ENCODE measurements at places on chromosomes 13 and 19.

DNA sequence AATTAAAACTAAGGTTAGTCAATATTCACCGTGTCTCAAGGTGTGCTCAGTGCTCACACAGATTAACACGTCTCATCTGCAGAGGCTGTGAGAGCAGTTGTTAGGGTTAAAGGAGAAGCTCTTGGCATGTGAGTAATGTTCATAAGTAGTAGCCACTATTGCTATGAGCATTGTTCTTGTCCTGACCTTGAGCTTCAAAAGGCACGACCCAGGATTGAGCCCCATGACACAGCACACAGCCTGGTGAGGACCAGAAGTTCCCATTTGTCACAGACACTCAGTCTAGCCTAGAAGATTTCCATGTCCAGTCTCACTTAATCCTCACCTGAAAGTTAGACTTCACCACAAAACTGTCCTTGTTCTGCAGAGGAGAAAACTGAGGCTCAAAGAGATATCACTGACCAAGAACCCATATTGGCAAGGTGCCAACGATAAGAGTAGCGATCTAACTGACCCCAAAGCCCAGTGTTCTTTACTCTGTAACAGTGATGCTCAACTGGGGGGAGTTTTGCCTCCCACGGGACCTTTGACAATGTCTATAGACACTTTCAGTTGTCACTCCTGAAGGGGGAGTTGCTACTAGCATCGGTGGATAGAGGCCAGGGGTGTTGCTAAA, 26.0 kb downstream of the FPR3 start:
- DNase-seq, result no peak

- DNase-seq, result no peak
These were observed 445.8 kb downstream of the SUCLA2 start for GRCh38 chr13:47555235-47555634.

DNA sequence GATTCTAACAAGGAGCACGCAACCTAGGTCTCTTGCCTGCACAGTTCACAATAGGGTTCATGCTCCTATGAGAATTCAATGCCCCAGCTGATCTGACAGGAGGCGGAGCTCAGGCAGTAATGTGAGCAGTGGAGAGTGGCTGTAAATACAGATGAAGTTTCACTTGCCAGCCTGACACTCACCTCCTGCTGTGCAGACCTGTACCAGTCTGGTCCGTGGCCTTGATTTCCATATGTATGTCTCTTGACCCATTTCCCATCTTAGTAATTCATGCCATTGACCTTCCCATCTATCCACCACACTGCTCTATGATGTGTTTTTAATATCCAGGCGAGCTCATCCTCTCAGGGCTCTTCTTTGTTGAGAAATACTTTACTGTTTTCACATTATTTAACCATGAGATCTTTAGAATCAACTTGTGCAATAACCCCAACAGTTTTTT, 95.2 kb downstream of the LRCH1 start:
- DNase-seq, result no peak

GRCh38 chr13:31046711-31047279, 114.3 kb downstream of the TEX26 start:
- no peak for DNase-seq

- DNase-seq, result no peak
These were observed 78.6 kb upstream of the SIAH3 start for GRCh38 chr13:45930177-45930576.
